Motor neuron (in vitro differentiated cells): ENCODE measurements at places on chromosomes 2 and 18. TPM values are rescaled to one million over a fixed set of nuclear protein-coding genes. Genes with fewer than 3 reads are reported as not detected.

- ATAC-seq: no peak
Observed at GRCh38 chr2:219414857-219415256, 3.3 kb upstream of the DES start.

The RAB17 gene
- total RNA-seq: 0.33 and 0.38 TPM in 2 replicates

DNA sequence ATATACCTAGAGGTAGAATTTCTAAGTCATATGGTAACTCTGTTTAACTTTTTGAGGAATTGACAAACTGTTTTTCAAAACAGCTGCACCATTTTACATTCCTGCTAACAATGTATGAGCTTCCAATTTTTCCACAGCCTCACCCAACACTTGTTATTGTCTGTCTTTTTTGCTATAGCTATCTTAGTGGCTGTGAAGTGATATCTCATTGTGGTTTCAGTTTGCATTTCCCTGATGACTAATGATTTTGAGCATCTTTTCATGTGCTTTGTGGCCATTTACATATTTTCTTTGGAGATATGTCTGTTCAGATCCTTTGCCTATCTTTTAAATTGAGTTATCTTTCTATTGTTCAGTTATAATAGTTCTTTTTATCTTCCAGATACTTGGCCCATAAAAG lies 273.8 kb downstream of the AGPS start:
- no peak for ATAC-seq

The CGREF1 gene
- 9.1 and 10.8 TPM in 2 replicates for total RNA-seq

GRCh38 chr18:33022370-33022769 lies 249.5 kb upstream of the KLHL14 start:
- no peak for ATAC-seq

The CAPN14 gene
- total RNA-seq: 0.33 and 0.63 TPM in 2 replicates

DNA sequence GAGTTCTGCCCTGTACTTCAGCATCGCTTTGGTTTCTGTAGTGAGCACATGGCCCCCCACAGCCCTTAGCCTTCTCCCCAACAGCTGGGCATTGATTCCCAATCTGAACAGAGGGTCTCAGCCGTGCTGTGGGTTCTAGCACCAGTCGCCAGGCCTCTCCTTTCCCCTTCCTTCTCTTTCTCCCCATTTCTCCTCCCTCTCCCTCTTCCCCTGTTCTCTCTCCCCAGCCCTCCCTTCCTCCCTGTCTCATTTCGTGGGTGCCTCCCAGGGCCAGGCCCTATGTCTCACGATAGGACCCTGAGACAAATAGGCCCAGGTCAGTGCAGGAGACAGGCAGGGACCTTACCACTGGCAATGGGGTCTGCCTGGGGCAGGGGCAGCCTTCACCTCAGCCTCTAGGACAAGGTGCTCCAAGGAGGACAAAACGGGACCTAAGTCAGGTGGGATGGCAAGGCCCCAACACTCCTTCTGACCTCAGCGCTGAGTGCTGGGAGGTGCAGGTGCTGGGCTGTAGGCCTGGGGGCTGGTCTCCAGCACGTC lies 143.4 kb upstream of the GPC1 start:
- peak; percentile 18 for ATAC-seq

GRCh38 chr2:121219866-121220265 lies 65.1 kb downstream of the TFCP2L1 start:
- no peak for ATAC-seq

The RIT2 gene
- total RNA-seq: 0.52 and 0.69 TPM in 2 replicates

- ATAC-seq: no peak
Observed at GRCh38 chr2:60067006-60067405, 486.4 kb downstream of the BCL11A start.

The GKN2 gene
- total RNA-seq: 0.27 TPM in 1 of 2 replicates, not detected in the other

The SPC25 gene
- total RNA-seq: not detected in 2 replicates

The RASGRP3 gene
- total RNA-seq: 4.1 and 6.3 TPM in 2 replicates

DNA sequence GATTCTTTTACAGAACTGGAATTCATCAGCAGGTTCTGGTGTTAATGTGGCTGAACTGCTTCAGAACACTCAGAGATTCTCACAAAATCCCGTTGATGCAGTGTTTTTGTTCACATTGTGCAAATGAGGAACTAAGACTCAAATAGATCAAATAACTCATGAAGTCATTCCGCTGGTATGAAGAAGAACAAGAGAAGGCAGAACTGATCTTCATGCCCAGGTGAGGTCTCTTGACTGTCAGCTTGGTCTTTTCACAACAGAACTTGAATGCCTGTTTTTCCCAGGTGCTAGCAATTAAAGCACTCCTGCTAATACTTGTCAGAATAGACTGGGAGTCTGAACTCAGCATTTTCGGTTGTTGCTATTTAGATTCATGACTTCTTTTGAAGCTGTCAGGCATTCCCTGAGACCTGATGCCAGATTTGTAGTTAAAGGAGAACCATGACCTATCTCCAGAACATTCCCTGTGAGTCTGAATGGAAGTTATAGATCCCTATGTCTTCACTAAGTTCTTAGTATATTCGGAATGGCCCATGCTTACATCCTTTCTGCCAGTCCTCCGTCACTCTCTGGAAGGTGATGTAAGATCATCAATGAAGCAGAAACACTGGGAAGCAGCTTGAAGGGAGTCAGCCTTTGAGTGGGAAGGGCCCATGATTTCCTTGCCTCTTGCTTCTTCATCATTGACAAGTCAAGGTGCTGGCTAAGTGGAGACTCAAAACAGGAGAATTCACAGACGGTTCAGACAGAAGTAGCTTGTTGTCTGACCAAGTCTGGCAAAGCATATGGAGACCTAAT lies 155.7 kb downstream of the MTCL1 start:
- ATAC-seq: no peak

DNA sequence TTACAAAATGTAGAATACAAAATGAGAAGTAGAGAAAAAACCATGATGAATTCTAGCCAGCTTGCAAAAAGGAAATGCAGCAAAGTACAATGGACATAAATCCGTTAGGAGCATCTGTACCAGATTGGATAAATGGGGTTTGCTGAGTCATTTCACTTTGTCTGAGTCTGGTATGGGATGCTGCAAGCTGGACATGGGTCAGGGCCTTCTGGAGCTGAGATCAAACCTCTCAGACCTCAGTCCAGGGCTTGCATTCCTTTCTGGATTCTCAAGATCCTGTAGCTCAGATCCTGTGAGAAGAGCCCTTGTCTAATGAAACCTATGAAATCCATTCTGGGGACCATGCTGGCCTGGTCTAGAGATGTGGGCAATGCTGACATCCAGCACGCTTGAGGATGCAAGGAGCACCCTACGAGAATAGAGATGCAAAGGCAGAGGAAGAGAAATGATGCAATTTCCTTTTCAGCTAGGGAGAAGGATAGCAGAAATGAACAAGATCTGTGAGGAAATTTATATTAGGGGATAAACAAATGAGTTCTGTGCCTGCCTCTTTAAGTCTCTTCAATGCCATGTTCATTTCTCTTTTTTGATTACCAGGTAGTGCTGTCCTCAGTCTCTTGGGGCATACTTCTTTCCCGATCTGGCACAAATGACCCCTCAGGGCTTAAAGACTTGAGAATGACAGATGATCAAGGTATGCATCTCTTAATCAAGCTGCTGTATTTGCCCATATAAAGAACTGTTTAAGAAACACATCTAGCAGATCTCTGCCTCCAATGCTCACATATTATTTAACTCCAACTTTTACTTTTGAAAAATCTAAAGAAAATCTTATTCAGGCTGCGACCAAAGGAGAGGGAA lies 230.4 kb downstream of the MEIS1 start:
- peak; percentile 61 for ATAC-seq

The GAD1 gene
- 0.18 and 5.4 TPM in 2 replicates for total RNA-seq

DNA sequence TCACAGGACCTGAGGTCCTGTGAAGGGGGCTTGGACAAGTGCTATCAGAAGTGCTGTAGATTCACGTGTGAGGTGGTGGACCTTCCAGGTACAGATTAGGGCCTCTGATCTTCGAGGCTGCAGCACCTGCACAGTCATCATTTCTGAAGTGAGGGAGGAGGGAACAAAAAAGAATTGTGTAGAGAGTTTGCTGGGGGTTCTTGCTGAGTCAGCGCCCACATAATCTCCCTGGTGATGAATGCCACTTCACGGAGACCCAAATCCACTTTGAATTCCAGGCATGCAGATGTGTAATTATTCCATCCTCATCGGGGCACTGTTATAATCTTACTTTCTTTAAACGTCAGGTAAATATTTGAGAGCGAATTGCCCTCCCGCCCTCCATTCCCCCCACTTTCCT lies 128.5 kb upstream of the CAPN13 start:
- ATAC-seq: no peak

The SERPINB10 gene
- total RNA-seq: not detected in 2 replicates

The TRABD2A gene
- total RNA-seq: 0.65 and 1.2 TPM in 2 replicates

DNA sequence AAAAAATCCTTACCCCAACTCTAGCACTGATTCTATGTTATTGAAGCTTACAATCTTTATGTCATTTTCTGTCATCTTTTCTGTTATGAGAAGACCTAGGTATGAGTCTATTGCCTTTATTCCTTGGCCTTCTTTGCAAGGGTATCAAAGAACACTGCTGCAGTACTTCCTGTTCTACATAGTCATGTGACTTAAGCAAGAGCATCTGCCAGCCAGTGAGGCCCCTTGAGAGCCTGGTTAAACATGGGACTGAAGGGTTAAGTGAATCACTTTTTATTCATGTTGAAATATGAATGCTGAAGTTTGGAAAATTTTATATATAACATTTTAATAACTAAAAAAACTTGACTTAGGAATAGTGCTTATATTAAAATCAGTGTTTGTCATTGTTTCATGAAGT lies 844 bp upstream of the CPS1 start:
- no peak for ATAC-seq

DNA sequence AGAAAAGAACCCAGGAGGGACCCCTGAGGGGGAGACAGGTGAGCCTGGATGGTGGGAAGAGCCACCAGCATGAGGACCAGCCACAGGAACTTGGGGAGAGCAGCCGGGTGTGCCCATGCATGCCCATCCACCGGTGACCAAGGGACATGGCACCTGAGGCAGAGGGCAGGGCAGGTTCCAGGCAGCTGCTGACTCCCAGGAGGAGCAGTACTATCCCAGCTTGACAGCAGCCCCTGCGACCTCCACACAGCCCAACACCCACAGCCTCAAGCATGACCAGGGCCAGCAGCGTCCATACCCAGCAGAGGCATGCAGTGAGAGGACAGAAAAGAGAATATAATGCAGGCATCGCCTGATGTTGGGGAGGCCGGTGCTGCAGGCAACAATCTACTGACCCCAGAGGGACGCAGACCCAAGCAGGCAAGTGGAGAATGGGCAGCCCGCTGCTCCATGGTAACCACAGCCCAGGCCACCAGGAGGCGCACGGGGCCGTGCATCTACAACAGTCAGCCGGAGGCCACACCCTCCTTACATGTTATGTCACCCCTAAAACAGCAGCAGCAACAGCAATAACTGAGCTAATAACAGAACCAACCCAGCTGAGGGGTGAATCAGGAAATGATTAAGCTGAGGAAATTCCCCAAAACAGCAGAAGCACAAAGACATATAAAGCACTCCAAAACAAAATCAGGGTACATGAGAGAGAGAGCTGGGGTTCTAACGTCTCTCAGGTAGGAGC lies 44.1 kb downstream of the ANKMY1 start:
- peak; percentile 100 for ATAC-seq

DNA sequence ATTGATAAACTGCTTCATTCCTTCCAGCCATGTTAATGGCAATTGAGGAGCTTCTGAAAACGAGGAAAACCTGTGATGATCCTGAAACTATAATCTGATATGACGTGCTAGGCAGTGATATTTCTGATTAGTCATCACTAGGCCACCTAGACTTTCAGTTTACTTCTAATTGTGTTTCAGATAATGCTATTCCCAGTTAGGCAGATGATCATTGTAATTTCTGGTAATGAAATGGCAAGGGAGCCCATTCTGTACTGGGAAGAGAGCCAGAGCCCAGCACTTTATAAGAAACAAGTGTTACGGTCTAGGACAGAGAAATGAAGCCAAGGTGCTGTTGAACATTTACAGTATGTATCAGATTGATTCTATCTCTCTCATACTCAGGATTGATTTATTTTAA lies 106.2 kb downstream of the CPO start:
- ATAC-seq: no peak

DNA sequence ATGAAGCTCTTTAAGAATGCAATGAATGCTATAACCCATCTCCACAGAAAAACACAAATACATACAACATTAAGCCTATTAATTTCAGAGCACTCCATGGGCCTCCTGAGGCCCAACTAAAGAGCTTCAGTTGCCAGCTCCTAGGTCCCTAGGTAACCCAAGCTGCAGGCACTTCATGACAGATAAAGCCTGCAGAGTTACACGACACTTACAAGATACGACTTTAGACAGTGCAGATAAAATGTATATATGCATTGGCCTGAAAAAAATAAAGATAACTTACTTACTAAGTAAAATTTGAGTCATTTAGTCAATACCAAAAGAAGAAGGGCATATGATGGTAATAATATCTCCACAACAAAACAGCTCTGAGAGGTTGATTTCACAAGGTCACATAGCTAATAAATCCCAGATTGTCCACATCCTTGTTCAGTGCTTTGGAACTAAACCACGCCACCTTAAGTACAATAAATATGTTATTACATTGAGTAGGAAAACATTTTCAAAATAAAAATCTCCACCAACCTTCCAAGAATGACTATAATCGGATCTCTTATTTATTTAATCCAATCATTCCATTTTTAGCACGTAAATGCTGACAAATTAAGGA lies 3.4 kb downstream of the MAP4K3 start:
- ATAC-seq: no peak

GRCh38 chr2:128316777-128317180 lies 1.9 kb downstream of the HS6ST1 start:
- ATAC-seq: no peak

- ATAC-seq: peak; percentile 77
Observed at GRCh38 chr18:11654736-11655605, 34.1 kb upstream of the GNAL start.

The LHCGR gene
- 0.78 and 1.9 TPM in 2 replicates for total RNA-seq

DNA sequence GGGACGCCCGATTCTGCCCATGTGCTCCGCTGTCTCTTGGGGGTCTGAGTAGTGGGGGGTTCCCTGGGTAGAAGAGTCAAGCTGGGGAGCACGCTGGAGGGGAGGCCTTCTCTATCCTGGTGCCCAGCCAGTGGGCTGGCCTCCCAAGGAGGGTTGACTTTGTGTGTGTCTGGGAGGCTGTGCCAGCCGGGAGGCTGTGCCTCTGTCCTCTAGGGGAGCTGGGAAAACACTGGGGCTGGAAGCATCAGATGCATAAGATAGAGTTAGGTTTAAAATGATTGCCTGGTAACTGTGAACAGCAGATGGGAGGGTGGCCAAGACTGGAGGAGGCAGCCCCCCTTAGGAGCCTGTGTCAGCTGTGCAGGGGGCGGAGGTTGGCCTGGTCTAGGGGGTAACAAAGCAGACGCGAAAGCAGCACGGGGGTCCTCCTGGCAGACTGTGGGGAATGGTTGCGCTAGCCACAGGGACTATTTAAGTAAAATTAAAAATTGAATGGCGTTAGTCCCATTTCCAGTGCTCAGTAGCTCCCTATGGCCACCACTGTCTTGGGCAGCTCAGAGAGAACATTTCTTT lies 1.3 kb downstream of the ING5 start:
- peak; percentile 2 for ATAC-seq

The FAP gene
- 50.5 and 93.2 TPM in 2 replicates for total RNA-seq

GRCh38 chr18:23037646-23038045 lies 97.6 kb upstream of the CABLES1 start:
- no peak for ATAC-seq

- no peak for ATAC-seq
Observed at GRCh38 chr2:197992482-197993133, 188.2 kb downstream of the PLCL1 start.
